ENCODE measurements at places on chromosomes 7 and 10.

GRCh38 chr10:129764901-129765663, 199.0 kb downstream of the EBF3 start:
- no peak for DNase-seq

- DNase-seq: no peak
Measured at GRCh38 chr7:145732521-145732920, 384.1 kb upstream of the CNTNAP2 start.

GRCh38 chr7:78234634-78235033, 436.1 kb downstream of the PHTF2 start:
- no peak for DNase-seq

DNA sequence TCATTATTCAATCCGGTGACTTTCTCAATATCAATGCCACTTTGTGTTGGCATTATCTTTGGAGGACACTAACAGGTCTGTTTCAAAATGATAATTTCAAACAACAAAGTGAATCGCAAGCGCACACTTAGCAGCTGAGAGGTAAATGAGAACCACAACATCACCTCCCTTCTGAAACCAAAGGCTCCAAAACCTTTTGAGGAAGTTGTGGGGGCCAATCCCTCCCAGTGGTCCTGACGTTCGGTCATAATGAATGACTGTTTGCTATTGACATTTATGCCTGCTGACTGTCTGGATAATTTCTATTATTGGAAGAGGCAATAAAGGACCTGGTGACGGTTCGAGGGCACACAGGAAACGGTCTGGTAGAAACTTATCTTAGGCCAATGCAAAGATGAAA, 1.8 kb downstream of the ADARB2 start:
- no peak for DNase-seq

DNA sequence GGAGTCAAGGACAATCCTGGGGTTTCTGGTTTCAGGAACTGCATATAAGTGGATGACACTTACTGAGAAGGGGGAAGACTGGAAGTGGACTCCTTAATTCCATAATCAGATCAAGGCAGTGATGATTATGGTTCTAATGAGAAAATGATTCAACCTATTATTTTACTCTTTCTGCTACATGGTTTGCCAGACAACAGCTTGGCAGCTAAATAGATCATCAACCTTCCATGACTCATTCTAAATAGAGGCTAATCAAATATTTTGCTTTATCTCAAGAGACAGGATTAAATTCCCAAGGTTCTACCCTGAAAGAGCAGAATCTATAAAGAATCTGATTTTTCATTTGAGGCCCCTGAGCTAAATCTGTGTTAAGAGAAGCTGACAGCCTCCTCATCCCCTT, 46.3 kb downstream of the CNNM1 start:
- DNase-seq: no peak

DNA sequence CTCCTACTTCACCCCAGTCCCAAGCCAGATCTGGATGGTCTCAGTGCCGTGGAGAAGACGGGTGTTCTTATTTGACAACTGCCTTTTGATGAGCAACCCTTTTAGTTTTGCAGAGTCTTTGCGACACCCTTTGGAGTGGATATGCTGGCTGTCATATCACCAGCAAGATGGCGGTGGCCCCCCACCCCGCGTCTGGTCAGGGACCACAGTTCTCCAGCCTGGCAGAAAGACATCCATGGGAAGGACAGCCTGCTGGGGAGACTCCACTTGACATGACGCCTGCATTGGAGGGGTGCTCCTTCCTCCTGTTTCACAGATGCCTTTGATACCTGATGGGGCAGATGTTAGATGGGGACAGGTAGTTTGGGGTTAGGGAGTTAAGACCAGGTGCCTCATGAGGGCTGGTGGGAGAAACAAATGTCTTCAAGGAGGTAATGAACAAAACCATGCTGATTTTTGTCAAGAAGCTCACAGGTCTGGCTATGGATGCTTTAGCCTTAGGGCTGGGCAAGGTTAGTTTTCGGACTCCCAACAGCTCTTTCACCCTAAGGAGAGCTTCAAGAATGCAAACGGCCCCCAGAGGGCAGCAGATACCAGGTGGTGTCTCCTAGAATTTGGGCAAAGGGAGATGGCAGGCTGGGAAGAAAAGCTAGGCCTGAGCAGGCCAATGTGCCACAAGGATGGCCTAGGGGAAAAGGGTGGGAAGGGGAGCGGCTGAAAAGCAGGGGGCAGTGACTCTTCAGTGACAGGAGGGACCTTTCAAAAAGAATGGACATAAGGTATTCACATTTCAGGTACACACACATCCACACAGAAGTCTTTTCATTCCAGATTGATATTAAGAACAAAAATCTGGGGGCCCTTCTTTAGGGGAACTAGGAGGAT, 95.2 kb downstream of the CLEC2L start:
- peak; percentile 35 for DNase-seq

DNA sequence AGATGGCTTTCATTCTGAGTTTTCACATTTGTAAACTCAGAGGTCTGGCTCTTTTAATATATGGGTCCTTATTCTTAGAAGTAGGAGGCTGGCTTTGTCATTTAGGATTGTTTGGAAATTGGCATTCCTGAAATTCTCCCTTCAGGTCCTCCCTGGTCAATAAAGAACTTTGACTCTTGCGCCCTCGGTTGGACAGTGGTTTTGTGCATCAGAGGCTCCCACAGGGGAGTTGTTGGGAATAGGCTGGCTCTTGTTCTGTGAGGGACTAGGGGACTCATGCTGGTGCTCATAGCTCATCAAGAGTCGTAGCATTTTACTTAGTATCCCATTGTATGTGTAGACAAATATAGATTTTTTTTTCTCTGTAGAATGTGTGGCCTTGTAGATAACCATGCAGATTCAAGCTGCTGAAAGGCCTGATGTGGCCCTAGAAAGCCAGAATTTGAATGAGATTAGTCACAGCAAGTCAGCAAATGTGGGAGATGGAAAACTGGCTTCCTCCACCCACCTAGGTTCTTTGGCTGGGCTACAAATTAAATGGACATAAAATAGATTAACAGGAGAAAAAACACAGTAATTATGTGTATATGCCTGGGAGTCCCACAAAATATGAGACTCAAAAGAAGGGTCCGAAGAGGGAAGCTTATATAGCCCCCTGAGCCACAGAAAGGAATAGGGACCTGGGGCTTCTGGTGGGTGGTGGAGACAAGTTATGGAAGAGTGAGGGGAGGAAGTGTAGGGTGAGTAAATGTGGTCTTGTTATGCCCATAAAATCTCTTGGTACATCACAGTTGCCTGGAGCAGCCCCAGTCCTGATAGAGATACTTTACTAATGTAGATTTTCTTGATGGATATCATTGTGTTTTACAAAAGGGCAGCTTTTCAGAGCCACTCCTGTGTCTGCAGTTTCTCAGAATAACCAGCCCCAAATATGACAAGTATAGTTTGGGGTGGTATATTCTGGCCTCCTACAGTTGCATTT, 94.6 kb upstream of the BTBD16 start:
- DNase-seq: no peak

DNA sequence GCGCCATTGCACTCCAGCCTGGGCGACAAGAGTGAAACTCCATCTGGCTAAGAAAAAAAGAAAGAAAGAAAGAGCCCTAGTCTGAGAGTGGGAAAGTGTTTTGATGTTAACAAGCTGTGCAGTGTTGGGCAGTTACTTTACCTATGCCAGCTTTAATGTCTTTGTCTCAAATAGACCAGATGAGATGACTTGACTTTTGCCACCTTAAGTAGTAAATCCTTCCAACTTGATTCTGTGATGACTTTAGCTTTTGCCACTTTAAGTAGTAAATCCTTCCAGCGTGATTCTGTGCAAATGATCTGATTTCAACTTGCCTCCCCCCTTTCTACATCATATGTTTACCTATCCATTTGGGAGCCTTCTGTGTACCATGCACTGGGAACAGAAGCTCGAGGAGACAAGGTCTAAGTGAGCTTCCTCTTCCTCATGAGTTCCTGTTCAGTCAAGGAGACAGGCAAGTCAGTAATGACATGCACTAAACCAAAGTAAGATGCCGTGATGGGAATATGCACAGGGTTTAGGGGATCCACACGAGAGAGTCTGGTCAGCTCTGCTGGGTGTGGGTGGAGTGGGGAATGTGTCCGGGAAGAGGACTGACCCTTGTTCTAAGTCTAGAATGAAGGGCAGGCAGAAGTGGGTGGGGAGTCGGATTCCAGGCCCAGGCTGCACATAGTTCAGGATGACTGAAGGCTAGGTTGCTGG, 17.2 kb downstream of the INPP5F start:
- DNase-seq: no peak

GRCh38 chr10:132973903-132974241, 31.5 kb upstream of the CFAP46 start:
- no peak for DNase-seq

GRCh38 chr7:19101909-19102308, 15.5 kb downstream of the TWIST1 start:
- no peak for DNase-seq

DNA sequence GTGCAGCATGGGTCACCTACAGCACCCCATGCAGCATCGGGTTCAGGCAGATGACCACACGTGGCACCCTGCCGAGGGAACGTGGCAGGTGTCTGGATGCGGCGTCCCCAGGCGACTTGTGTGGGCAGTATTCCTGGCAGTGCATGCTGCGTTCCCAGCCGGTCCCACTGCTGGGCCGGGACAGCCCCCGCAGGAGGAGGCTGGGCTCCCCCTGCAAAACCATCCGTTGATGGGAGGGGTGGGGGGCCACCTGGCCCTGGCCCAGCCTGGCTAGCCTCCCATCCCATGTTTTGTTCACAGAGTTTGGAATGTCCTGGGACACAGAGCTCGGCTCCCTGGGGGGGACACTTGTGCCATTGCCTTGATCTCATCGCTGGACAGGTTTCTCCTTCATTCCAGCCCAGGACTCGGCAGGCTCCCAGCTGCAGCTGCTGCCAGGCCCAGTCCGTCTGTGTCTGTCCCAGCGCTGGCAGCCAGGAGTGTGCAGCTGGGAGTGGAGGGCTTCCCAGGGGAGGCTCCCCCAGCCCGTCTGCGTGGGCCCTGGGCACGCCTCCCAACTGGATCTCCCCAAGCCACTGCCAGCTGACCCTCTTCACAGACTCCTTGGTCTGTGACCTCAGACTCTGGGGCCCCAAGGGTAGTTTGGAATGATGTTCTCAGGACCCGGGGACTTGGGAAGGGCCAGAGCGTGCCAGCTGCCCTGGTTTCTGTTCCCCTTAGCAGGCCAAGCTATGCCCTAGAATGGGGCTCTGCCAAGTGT, 32.6 kb downstream of the TMEM270 start:
- DNase-seq: no peak

GRCh38 chr10:52221923-52222322, 92.2 kb upstream of the DKK1 start:
- DNase-seq: no peak

DNA sequence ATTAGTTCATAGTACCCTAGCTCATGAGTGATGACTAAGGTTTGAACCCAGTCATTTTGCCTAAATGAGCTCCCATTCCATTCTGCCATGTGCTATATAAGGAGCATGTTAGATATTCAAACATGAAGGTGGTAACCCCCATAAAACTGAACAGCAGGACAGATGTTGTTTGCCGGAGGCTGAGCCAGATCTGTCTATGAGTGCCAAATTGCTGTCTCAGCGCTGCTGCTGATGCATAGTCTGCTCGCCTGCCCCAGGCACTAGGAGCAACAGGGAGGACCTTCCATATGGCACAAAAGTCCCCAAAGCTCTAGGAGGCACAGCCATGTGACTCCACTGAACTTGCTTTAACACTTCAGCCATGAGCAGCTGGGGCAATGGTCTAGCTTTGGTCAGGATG, 466.0 kb upstream of the GHITM start:
- no peak for DNase-seq

DNA sequence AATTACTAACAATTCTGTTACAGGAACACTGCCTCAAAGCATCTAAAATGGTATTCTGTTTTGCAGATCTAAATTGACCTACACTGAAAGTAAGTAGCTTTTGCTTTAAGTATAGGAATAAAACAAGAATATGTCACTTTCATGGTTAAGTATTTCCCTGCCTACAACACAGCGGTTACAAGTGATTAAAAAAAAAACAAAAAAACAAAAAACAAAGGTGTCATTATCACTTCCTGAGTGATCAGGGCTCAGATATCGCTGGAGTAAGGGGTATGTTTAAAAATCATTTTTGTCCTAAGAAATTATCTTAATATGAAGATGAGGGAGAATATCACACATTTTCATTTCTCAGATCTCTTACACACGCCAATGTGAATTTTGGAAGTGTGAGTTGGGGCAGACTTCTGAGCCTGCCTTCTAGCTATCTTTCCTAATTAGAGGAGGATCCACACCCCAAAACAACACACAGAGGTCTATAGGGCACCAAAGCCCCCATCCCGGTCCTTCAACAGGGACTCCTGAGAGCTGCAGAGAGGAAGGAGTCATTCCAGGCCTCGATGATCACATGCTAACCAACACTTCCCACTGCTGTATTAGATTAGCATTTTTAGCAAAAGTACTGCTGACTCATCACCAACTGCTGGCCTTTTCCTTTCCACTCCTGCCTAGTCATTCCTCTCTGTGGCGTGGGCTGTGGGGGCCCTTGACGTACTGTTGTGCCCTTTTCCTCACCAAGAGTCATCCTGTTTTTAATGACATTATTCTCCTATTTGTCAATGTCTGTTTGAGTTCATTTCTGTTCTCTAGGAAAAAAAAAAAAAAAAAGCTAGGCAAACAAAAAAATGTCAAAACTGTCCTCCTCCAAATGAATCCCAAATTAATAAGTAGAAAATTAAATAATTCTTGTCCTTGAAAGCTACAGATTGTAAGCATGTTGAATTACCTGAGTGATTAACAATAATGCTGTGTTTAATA, 31.2 kb downstream of the PRTFDC1 start:
- DNase-seq: peak; percentile 81

GRCh38 chr7:69710768-69711438, 112.6 kb downstream of the AUTS2 start:
- no peak for DNase-seq

DNA sequence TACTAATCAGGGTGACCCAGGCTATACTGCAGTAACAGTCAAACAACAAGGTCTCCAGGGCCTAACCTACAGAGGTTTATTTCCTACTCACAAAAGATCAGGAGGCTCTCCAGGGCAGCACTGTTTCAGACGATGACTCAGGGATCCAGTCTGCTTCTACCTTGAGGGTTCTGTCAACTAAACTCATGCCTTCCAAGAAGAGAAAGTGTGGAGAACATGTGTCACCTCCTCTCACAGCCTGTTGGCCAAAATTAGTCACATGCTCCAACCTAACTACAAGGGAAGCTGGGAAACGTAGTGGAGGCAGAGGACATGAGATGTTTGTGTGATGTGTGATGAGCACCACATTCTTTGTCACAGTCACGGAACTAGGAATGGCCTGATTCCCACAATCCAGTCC, 14.7 kb upstream of the INA start:
- no peak for DNase-seq

- no peak for DNase-seq
Measured at GRCh38 chr10:123475466-123475865, 190.7 kb upstream of the GPR26 start.

- DNase-seq: no peak
Measured at GRCh38 chr10:215444-215843, 80.2 kb downstream of the ZMYND11 start.

- DNase-seq: no peak
Measured at GRCh38 chr10:95266674-95267095, 24.1 kb downstream of the PDLIM1 start.

- no peak for DNase-seq
Measured at GRCh38 chr10:101414034-101414433, 60.1 kb downstream of the BTRC start.

Data from activated naive CD4-positive, alpha-beta T cell treated with Interleukin-2 at 50 U/mL for 16 hours (primary cell).